ENCODE measurements at places on chromosomes 3 and 15. TPM values are rescaled to one million over a fixed set of nuclear protein-coding genes. Genes with fewer than 3 reads are reported as not detected.

Gene EIF3J
- 43.5 TPM for total RNA-seq

Gene PLA2G4D
- 0.09 TPM for total RNA-seq

Gene NPTN
- total RNA-seq, result 66.1 TPM

Gene ATP10A
- 15.8 TPM for total RNA-seq

Gene CLEC3B
- total RNA-seq, result 0.37 TPM

Gene ACAD9
- total RNA-seq, result 60.3 TPM

Gene CD276
- 0.95 TPM for total RNA-seq

Gene STRA6
- not detected for total RNA-seq

Gene PCLAF
- 61.5 TPM for total RNA-seq

Gene C2CD4B
- total RNA-seq, result 0.76 TPM

Gene IFT57
- total RNA-seq, result 21.5 TPM

Gene FAN1
- total RNA-seq, result 17.8 TPM

Gene ITIH1
- not detected for total RNA-seq

Gene RPP14
- 16.1 TPM for total RNA-seq

DNA sequence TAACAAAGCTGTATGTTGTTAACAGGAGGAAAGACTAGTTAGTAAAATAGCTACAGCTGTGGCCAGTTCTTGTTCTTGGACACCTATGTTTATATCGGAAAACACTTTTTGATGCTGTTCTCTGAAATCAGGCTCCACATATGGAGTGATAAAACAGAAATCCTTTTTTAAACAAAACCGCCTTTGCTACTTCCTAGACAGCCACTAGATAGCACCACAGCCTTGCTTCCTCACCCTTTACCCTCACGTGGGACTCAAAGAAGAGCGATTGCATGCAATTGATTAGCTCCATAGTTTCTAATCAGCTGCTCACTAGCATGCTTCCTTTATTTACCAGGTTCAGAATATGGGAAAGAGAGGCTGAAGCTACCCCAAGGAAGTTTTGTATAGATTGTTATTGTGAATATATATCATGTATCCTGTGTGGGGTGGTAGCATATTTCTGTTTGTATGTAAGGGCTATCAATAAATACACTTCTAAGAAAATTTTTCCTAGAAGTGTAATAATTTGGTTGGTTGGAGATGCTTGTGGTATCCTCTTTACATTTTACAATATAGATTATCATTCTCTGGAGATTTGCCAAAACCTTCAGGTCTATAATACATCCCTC, 4.3 kb upstream of the MTFMT start:
- ATAC-seq, result no peak

- ATAC-seq, result no peak
Measured at GRCh38 chr3:149280671-149281349, 52.6 kb downstream of the TM4SF18 start.

- no peak for ATAC-seq
Measured at GRCh38 chr15:27902680-27903385, 196.3 kb downstream of the OCA2 start.

- no peak for ATAC-seq
Measured at GRCh38 chr3:175102161-175102560, 243.0 kb downstream of the NAALADL2 start.

DNA sequence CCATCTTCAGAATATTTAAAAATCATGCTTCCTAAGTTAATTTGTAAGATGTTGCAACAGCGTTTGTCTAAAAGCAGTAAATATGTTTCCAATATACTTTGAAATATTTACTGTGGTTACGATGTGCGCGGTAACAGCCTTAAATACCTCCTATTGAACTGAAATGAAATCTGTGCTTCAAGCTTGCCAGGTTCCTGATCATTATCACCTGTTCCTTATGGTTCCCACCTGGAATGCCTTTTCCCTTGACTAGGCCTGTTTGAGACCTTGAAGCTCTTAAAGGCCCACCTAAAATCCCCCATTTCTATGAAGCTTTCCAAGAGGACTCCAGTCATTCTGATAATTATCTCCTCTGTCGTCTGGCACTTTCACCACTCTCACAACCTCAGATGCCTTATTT, 146.7 kb downstream of the NAALADL2 start:
- ATAC-seq, result no peak

DNA sequence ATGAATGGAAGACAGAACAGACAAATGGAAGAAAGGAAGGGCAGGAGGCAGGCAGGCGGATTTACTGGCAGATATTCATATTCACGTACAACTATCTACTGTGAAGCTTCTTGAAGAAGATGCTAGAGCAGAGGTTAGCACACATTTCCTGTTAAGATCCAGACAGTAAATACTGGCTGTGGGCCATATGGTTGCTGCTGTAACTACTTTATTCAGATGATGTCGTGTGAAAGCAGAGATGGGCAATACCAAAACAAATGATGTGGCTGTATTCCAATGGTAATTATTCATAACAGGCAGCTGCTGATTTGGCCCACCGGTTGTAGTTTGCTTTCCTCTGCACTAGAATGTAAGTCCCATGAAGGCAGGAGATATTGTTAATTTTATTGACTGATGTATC, 115.7 kb upstream of the PRTG start:
- ATAC-seq, result no peak

DNA sequence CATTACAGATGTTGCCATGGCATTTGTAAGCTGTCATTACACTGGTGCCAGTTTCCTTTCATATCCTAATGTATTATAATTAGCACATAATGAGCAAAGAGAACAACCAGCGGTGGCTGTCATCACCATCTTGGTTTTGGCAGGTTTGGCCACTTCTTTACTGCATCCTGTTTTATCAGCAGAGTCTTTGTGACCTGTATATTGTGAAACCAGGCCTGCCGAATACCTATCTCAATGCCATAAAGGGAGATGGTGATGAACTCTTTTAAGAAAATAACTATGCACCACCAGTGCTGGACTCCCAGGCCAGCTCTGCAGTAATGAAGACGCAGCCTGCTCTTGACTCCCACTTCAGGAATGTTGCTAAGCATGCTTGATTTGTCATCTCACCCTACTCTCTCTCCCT, 458.1 kb upstream of the NR2F2 start:
- no peak for ATAC-seq

DNA sequence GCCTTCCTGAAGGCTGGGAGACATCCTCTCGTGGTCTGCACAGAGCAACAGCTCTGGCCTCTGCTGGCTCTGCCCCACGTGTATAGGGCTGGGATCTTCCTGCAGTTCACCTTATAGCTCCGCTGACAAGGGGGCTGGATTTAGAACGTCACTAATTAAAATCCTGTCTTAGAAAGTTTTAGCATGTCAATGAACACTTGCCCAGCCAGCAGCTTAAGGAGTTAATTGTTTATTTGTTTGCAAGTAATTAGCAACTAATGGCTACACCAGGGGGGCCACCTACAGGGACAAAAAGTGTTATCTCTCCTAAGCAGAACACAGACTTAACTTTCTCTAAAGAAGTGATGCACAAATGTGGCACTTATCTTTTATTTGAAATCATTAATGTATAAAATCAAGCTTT, at the start of gene HESX1:
Gene HESX1 (minus strand): TSS at position 84 of the 403 bp plus-strand sequence. CDS start 60 bp downstream, at position 24.
- no peak for ATAC-seq

DNA sequence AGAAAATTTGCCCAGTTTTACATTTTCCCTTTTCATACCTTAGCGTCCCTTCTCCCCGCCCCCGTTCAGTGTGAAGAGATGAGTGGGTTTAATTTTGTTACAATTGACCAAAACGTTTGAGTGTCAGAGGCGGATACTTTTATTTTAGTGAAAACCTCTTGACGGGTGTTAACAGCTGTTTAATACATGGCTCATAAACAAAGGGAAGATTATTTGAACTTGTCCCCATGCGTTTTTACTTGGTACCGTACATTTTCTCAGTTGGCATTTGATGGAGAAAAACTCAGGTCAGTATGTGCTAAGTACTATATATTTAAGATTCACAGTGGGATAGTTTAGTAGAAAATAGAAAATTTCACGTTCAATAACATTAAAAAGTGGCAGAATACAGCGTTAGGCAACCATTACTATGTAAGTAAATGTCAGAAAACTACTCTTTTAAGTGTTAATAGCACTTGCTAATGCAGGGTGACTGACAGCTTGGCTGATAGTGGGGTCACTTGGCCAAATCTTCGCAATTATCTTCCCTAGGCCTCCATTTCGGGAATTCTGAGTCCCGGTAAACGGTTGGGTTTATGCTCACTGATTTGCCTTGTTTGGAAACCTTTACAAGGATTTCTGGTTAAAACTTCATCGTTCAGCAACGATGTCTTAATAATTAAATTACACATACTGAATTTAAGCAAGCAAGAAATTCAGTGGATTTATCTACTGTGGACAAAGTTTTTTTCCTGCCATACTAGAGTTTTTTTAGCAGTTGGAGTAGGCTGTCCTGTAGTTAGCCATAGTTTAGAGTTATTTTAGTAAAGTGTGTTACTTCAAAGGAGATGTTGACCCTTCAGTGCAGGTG, 4.8 kb downstream of the CHD2 start:
- ATAC-seq, result no peak

DNA sequence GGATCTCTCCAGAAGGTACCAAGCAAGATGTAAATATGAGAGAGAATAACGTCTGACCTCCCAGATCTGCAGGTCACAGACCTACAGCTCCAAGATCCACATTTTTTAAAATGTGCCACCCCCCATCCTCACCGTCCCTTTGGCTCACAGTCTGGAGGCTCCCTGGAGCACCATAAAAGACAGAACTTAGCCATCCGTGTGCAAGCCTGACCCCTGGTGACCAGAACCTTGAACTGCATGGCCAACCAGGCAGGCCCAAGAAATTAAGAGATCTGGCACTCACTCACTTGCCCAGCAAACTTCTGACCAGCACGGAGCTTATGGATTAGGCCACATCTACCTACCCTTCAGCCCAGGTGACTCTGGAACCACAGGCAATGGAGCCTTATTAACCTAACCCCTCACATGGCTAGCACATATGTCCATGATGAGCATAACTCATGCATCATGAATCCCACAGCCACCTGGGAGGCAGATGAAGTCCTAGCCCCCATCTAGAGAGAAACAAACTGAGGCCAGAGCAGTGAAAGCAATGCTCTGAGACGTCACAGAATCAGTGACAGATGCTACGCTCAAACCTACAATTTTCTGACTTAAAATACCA, 275.3 kb downstream of the UACA start:
- ATAC-seq, result no peak

DNA sequence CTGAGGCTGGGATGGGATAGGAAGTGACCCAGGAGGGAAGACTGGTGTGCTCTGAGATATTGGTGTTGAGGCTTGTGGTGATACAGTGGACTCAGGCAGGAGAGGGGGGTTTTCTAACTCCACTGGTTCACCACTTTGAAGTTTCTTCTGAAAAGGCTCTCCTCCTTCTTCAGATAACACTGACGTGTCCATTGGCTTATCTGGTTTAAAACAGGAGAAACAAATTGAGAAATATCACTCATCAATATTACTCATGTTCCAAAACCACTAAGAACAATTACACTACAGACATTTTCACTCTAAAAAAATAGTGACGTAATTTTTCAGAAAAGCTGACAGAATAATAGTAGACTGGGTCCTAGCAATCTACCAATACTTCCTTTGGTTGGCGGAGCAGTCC, 23.1 kb downstream of the TP53BP1 start:
- ATAC-seq, result peak; percentile 96

- ATAC-seq, result peak; percentile 14
Measured at GRCh38 chr3:177800561-177800960, 603.3 kb upstream of the TBL1XR1 start.

- ATAC-seq, result no peak
Measured at GRCh38 chr3:72224804-72225509, 440.0 kb upstream of the PROK2 start.

- no peak for ATAC-seq
Measured at GRCh38 chr3:157064402-157064801, 95.5 kb downstream of the CCNL1 start.

DNA sequence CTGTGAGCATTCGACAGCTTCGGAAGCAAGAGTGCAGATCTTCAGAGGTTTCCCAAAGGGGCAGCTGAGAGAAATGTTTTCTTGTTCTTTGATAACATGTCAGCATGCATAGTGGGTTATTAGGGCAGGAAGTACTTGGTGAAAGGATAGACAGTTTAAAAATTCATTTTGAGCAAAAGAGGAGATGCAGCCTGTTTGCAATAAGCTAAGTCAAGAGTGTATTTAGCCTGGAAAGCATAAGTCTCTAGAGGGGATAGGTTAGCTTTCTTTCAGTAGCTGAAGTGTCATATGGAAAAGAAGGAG, 7.4 kb downstream of the SLC6A11 start:
- no peak for ATAC-seq

DNA sequence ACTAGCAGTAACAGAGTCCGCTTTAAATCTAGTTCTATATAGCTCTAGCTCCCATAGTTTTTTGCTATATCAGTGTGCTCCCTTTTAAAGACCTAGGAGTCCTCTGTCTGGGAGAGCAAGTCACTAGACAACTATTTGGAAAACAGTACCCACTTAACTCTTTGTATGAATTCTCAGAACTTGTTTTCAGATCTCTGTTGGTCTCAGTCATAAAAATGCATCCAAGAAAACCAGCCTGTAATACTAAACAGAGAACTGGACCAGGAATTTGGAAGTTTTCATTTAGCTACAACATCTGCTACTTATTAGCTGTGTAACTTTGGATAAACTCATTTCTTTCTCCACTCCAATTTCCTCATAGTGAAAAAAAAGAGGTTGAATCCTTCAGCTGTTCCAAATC, 56.9 kb upstream of the C3orf49 start:
- ATAC-seq, result no peak

- no peak for ATAC-seq
Measured at GRCh38 chr3:67015702-67016484, 17.8 kb downstream of the KBTBD8 start.

DNA sequence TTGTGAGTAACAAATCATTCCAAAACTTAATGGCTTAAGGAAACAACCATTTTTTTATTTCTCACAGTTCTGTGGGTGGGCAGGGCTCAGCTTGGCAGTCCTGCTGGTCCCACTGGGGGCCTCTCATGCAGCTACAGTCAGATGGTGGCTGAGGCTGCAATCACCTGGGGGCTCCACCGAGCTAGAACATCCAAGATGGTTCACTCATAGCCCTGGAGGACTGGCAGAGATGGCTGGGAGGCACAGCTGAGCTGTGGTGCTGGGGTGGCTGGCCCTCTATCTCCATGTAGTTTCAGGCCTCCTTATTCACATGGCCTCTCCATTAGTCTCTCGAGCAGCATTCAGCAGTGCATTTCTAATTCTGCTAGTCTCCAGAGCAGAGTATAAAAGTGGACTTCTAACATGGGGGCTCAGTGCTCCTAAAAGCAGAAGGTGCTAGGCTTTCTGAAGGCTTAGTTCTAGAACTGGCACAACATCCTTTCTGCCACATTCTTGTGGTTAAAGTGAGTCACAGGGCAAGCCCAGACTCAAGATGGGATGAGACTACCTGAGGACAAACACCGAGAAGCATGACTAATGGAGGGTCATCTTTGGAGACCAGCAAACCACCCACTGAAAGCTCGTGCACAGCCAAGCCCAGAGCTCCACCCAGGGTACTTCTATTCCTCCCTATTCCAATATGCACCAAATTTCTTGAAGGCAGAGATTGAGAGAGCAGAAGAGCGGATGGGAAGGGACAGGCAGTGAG, 6.3 kb downstream of the CAV3 start:
- ATAC-seq, result peak; percentile 86

DNA sequence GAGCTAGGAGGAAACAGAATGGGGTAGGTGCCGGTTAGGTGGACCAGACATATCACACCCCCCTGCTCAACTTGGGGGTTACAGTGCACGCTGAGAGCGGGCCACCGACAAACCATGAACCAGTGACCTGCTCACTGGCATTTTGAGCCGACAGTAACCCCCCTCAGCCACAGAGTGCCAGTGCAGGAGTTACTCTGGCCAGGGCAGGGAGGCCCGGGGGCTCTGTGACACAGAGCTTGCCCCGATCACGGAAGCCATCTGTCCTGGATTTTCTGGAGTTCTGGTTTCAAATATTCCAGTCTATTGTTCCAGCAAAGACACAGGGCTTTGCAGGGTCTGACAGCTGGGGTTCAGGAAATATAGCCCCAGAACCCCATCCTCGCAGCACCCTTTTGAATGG, 225.2 kb downstream of the VPS13C start:
- ATAC-seq, result no peak

- no peak for ATAC-seq
Measured at GRCh38 chr3:128349963-128350599, 116.6 kb downstream of the DNAJB8 start.
